Memory B cell (primary cell): ENCODE measurements at places on chromosomes 5 and 9.
A peak's percentile ranks its signal among the peaks of the same experiment; 100 is the strongest.

GRCh38 chr5:33769196-33769595 lies 122.6 kb downstream of the ADAMTS12 start:
- no peak overlapping the region for H3K4me3 ChIP-seq
- no peaks in the 10 kb centered on the region for H3K36me3 ChIP-seq
- H3K27ac ChIP-seq: no peak overlapping the region

DNA sequence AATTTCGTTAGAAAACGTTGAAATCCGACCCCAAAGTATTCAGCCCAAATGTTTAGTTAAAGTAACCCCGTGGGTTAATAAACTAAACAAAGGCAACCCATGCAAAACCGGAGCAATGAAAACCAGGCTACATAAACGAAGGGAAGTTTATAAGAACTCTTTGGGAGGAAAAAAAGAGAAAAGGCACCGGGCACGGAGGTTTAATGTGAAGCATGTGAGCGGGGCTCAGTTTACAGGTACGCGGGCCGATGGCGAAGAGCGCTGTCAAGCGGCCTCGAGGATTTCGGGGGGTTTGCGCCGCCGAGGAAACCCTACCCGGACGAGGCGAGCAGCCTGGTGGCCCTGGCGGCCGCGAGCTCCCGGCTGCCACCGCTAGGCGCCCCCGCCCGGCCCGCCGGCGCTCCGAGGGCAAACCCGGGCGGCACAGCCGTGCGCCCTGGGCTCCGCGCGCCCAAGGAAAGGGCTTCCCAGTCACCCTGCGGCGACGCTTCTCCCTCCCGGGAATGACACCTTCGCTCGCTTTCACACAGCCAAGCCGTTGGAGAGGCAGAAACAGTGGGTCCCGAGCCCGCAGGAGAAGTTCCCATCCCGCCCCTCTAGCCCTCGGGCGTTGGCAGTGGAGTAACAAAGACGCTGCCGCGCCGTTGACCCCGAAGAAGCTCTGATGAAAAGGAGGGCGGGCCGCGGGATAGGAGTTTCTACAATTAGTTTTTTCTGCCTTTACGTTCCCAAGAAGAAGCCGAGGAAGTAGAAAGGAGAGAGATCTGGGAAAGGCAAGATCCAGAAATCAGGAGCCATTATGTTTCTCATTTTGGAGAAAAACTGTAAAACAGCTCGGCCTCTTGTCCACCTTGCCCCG lies 126.0 kb downstream of the TMEM174 start:
- peaks cover 3% of the 10 kb centered on the region for H3K36me3 ChIP-seq
- peaks cover 38% of the 10 kb centered on the region for H3K27me3 ChIP-seq
- DNase-seq: no peak
- peaks cover 5% of the 10 kb centered on the region for H3K4me1 ChIP-seq
- no peak overlapping the region for H3K4me3 ChIP-seq
- no peak overlapping the region for H3K27ac ChIP-seq

GRCh38 chr9:5773324-5773999 lies 59.5 kb downstream of the ERMP1 start:
- H3K36me3 ChIP-seq: peaks cover 41% of the 10 kb centered on the region
- no peaks in the 10 kb centered on the region for H3K27me3 ChIP-seq
- peak overlapping the region; percentile 14 for H3K27ac ChIP-seq
- no peak overlapping the region for H3K4me3 ChIP-seq

DNA sequence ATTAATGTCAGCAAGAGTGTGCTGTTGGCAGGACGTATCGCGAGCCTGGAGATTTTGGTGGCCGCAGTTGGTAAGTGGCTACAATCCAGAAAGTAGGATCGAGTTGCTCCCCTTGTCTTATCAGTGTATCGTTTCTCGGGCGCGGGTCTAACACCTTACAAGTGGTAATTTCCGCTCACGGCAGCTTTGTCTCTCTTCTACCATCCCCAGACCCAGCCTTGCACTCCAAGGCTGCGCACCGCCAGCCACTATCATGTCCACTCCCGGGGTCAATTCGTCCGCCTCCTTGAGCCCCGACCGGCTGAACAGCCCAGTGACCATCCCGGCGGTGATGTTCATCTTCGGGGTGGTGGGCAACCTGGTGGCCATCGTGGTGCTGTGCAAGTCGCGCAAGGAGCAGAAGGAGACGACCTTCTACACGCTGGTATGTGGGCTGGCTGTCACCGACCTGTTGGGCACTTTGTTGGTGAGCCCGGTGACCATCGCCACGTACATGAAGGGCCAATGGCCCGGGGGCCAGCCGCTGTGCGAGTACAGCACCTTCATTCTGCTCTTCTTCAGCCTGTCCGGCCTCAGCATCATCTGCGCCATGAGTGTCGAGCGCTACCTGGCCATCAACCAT lies 1.1 kb downstream of the PTGER4 start:
- no peaks in the 10 kb centered on the region for H3K27me3 ChIP-seq
- H3K4me3 ChIP-seq: peak overlapping the region; percentile 100
- peaks cover 48% of the 10 kb centered on the region for H3K4me1 ChIP-seq
- peak overlapping the region; percentile 99 for H3K27ac ChIP-seq
- H3K36me3 ChIP-seq: peaks cover 2% of the 10 kb centered on the region
- DNase-seq: peak; percentile 27

DNA sequence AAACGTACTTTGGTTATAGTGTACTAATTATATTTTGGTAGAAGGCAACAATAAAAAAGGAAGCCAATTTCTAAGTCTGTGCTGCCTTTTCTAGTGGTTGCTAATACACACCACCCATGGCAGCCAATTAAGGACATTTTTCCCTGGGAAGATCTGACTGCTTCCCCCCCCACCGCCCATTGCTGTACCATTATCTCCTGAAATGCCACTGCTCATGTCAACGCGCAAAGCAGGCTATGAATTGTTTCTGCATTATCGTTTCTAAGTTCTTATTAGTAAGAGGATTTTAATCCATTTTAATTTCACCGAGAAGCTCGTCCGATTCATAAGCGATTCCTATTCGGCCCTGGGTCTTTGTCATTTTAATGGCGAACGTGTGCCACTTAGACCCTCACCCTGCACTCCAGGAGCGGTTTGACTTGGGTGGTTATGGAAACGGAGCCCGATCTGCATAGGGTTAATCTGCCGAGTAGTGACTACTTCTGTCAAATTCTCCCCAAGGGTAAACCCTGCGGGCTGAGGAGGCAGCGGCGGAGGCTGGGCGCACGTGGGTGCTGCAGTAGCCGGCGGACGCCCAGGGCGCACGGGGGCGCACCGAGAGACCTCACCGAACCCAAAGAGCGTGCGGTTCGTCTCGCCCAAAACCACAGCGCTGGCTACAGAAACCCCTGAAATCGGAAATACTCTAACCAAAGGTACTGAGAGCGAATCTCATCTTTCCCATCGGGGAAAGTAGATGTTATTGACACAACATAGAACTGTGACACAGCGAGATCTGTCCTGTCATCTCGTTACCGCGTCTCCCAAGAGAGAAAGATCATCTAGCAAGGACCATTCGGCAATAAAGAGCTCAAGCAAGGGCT lies 55.8 kb upstream of the SHC3 start:
- DNase-seq: peak; percentile 4
- H3K4me1 ChIP-seq: peaks cover 13% of the 10 kb centered on the region
- peak overlapping the region; percentile 32 for H3K4me3 ChIP-seq
- H3K36me3 ChIP-seq: peaks cover 2% of the 10 kb centered on the region
- peaks cover 18% of the 10 kb centered on the region for H3K27me3 ChIP-seq

DNA sequence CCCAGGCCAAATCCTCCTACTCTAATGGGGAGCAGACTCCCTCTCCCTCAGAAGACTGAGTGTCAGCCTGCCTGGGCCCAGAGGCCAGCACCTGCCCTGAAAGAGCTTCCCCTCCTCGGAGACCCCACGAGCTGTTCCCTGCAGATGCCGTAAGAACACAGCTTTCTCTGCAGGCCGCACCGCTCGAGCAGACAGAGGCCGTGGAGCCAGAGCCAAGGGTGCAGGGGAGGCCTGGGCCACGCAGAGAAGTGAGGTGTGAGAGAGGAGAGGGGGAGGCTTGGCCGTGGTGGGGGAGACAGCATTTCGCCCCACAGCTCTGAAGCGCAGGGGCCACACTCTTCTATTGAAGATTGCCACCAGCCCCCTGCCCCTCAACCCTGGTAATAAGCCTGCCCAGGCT lies 62.8 kb upstream of the GARNL3 start:
- H3K27me3 ChIP-seq: no peaks in the 10 kb centered on the region
- no peak overlapping the region for H3K4me3 ChIP-seq
- H3K36me3 ChIP-seq: peaks cover 7% of the 10 kb centered on the region
- H3K4me1 ChIP-seq: no peaks in the 10 kb centered on the region
- no peak for DNase-seq
- no peak overlapping the region for H3K27ac ChIP-seq

DNA sequence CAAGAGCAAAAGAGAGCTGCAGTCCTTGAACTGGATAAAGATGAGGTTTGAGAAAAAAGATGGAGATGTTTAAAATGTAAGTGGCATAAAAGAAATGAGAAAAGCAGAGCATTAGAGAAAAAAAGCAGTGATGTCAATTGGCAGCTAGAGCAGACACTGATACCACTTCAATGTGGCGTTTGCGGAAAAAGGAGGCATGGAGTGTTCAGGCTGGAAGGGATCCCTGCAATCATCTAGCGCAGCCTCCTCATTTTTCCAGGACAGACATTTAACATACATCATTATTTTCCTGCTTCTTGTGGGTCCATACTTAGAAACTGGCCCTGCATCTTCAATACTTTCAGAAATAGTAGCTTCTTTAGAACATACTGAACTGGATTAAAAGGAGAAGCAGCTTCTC lies 563.8 kb downstream of the PTPRD start:
- H3K4me1 ChIP-seq: no peaks in the 10 kb centered on the region
- no peak for DNase-seq
- no peaks in the 10 kb centered on the region for H3K36me3 ChIP-seq
- no peaks in the 10 kb centered on the region for H3K27me3 ChIP-seq

GRCh38 chr9:131673531-131673930 lies 66.3 kb downstream of the RAPGEF1 start:
- H3K36me3 ChIP-seq: peaks cover 13% of the 10 kb centered on the region
- no peaks in the 10 kb centered on the region for H3K27me3 ChIP-seq
- H3K4me3 ChIP-seq: peak overlapping the region; percentile 99
- H3K27ac ChIP-seq: peak overlapping the region; percentile 97
- peaks cover 83% of the 10 kb centered on the region for H3K4me1 ChIP-seq

DNA sequence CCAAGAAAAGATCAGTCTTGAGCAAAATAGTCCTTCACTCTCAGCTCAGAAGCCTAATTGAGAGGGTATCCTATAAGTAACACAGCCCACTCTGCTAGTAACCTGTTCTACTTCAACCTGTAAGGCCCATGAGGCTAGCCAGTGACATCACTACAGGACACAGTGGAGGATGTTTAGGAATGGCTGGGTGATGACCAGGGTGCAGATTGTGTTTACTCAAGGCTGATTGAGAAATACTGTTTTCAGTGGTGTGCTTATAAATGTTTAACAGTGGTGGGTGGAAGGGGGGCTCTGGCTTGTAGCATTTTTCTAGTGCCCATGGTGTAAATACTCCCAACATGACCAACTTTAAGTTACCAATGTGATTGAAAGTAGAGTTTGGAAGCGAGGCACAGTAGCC lies 159.8 kb upstream of the CCDC152 start:
- H3K27me3 ChIP-seq: peaks cover 3% of the 10 kb centered on the region
- H3K4me3 ChIP-seq: no peak overlapping the region
- no peak for DNase-seq
- no peaks in the 10 kb centered on the region for H3K36me3 ChIP-seq

- peaks cover 7% of the 10 kb centered on the region for H3K4me1 ChIP-seq
- H3K27me3 ChIP-seq: peaks cover 4% of the 10 kb centered on the region
- no peak overlapping the region for H3K4me3 ChIP-seq
- no peak overlapping the region for H3K27ac ChIP-seq
- no peaks in the 10 kb centered on the region for H3K36me3 ChIP-seq
- DNase-seq: no peak
Observed at GRCh38 chr9:121816449-121816817, 165.0 kb downstream of the DAB2IP start.

- DNase-seq: no peak
- no peaks in the 10 kb centered on the region for H3K4me1 ChIP-seq
Observed at GRCh38 chr5:109945097-109945678, 255.5 kb downstream of the MAN2A1 start.

DNA sequence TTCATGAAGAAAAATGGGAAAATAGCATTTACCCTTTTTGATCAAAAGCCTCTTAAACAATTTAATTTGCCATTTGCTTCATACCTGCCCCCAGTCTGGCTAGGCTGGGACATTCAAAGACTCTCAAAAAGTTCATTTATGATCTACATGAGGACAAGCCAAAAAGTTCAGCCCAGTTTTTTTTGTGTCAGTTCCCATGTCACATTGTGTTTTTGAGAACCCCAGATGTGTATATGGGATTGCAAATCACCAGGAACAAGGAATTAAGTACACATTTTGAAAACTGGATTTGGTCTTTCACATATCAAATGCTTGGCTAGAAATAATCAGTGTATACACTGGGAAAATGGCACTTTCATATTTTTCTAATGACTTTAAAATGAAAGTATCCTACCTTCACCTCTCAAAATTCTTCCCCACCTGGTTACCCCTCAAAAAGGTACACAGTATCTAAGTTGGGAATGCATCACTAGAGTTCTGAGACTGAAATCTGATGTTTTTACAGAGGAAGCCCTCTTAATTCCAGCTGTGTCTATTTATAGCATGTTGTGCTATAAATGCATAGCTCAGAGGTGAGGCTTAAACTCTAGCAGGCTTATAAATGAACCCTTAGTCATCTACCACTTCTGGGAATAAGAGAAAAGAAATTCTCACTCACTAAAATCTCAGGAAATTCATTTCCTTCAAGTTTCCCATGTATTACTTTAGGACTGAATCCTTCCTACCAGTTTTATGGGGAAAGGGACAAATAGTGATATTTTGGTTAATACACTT lies 9.3 kb downstream of the STOM start:
- no peak overlapping the region for H3K4me3 ChIP-seq
- H3K27ac ChIP-seq: no peak overlapping the region
- DNase-seq: no peak
- no peaks in the 10 kb centered on the region for H3K36me3 ChIP-seq
- no peaks in the 10 kb centered on the region for H3K27me3 ChIP-seq
- H3K4me1 ChIP-seq: peaks cover 8% of the 10 kb centered on the region
